ENCODE measurements at places on chromosomes 5 and 9.

- peak; percentile 86 for DNase-seq
Measured at GRCh38 chr9:85224729-85225128, 517.0 kb downstream of the AGTPBP1 start.

- DNase-seq: no peak
Measured at GRCh38 chr5:65047948-65048690, 279.4 kb downstream of the CWC27 start.

- no peak for DNase-seq
Measured at GRCh38 chr9:34862836-34863235, 95.2 kb upstream of the PHF24 start.

GRCh38 chr5:167001246-167001645 is 1290.2 kb upstream of the WWC1 start:
- DNase-seq: no peak

DNA sequence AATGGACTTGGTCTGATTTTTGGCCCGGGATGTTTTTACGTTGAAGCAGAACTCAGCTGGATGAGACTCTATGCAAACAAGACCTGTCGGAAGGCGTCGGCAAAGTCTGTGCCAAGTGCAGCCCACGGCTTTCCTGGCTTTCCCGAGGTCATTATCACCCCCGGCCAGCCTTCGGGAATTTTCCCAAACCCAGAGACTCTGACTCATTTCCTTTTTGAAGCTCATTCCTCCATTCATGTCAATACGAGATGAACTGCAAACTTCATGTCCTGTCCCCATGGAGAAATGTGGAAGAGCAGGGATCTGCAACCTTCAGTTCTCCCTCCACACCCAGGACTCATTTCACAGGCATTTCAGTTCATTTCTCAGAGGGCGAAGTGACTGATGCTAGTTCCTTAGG is 95.3 kb downstream of the IRX2 start:
- peak; percentile 80 for DNase-seq

DNA sequence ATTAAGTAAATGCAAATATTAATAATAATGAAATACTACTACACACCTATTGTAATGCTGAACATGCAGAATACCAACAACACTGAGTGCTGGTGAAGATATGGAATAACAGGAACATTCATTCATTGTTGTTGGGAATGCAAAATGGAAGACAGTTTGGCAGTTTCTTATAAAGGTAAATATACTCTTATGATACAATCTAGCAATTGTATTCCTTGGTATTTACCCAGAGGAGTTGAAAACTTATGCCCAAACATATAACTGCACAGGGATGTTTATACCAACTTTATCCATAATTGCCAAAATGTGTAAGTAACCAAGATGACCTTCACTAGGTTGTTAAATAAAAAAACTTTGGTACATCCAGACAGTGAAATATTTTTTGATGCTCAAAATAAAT is 636.8 kb downstream of the PRR16 start:
- no peak for DNase-seq

DNA sequence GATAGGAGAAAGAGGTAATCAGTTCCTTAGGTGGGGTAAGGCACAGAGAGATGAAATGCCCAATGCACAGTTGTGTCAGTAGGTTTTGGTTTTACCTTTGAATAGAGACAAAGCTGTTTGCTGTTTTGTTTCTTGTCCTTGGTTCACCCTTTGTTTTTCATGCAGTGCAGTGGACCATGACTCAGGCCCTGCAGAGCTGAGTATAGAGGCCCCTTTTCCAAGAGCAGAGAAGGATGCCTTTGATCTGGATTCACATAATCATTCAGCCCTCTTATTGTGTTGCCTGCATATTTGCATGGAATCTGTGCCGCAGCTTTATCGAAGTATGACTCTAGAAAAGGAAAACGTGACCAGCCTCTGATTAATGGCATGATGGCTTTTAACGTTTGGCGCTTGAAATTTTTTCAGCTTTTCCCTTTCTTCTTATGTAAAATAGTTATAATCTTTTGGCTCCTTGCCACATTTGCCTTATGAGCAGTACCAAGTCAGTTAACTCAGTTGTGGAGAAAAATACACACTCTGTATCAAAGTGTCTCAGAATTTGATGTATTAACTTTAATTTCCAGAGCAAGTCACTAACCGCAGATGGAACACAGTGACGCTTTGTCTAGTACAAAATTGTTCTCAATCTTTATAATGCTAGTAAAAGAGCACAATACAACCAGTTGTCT is 197.6 kb downstream of the KDM4C start:
- peak; percentile 81 for DNase-seq

- no peak for DNase-seq
Measured at GRCh38 chr9:134640506-134641172, 964 bp upstream of the COL5A1 start.

DNA sequence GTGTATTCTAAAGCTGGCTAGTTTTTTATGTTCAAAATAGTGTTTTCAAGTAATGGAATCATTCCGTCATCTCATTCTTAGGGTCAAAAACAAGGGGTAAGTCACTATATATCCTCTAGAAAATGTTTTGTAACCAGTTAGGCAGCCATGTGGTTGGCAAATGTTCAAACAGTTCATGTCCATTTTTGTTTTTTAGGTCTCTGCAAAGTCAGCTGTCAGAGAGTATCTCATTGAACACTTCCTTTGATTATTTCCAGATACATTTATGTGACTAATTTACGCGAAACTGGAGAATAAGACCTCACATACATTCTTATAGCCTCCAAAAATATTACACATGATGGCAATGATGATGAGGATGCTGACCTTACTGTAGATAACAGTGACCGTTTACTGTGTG is 50.4 kb downstream of the TRIO start:
- DNase-seq: no peak

- DNase-seq: no peak
Measured at GRCh38 chr5:73471654-73472053, 23.1 kb upstream of the FOXD1 start.

- peak; percentile 31 for DNase-seq
Measured at GRCh38 chr5:58156361-58156760, 303.5 kb downstream of the PLK2 start.

- no peak for DNase-seq
Measured at GRCh38 chr5:11075035-11075805, 314.2 kb upstream of the DAP start.

GRCh38 chr9:76828447-76828846 is 64.2 kb downstream of the PCA3 start:
- no peak for DNase-seq

DNA sequence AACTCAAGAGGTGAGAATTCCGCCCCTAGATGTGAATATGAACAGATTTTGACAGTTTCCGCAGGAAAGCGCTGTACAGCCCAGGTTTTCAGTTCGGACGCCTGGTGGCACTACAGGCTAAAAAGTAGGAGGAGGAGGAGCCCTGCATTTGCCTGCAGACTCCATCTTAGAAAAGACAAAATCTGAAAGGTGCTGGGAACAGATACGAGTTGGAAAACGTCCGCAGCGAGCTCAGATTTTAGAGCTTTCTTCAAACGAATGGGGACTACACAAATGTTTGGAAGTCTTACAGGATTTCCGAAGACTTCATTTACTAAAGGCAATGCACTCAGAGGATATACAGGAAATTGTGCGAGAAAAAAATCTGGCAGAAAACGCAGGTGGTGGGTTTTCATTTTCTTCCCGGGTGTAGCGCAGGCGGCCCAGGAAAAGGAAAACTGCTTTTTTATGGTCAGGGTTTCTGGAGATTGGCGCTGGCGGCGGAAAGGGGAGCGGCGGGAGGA is 9.9 kb upstream of the PCDHB2 start:
- DNase-seq: no peak

DNA sequence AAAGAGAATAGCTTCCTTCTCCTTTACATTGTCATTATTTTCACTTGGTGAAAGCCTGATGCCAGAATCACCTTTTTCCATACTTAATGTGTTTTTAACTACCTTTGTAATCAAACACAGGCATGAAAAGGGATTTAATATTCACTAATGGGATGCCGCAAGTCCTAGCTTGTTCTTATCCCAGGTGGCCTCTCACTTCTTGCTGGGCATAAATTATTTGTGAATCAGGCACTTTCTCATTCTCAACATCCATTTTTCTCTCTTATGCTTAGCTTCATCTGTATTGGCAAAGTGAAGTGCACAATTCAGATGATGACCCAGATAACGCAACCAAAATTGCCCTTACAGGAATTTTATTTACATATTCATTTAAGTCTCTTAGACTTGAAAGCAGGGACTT is 10.9 kb downstream of the ACTL7B start:
- DNase-seq: no peak

- DNase-seq: no peak
Measured at GRCh38 chr9:136202454-136203407, 2.2 kb downstream of the LHX3 start.

GRCh38 chr9:91604451-91605179 is 181.0 kb upstream of the NFIL3 start:
- DNase-seq: no peak

- no peak for DNase-seq
Measured at GRCh38 chr9:4424891-4425290, 65.4 kb upstream of the SLC1A1 start.

DNA sequence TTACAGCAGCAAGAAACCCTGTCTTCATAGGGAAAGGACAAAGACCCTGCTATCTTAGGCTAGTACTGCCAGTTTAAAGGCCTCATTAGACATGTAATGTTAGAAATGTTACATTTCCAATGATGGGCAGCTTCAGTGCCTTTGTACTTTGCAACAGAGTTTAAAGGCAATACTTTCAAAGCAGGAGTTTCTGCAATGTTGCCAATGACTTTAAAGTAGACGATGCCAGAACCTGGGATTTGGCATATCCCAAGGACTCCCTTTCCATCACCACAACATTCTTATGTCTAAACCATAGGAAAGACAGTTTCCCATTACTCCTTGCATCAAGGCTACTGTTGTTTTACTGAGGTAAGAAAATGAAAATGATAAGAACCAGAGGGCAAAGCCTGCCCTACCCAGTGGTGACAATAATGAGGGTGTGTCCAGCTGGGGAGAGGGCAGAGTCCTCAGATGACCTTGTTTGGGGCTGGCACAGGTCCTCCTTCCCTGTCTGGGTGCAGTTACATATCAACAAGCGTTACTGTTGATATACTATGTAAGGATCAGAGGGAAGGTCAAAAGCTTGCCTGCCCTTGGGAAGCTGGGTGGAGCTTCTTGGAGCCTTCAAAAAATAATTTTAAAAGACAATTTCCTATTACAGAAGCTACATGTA is 27.5 kb upstream of the MLANA start:
- DNase-seq: no peak

DNA sequence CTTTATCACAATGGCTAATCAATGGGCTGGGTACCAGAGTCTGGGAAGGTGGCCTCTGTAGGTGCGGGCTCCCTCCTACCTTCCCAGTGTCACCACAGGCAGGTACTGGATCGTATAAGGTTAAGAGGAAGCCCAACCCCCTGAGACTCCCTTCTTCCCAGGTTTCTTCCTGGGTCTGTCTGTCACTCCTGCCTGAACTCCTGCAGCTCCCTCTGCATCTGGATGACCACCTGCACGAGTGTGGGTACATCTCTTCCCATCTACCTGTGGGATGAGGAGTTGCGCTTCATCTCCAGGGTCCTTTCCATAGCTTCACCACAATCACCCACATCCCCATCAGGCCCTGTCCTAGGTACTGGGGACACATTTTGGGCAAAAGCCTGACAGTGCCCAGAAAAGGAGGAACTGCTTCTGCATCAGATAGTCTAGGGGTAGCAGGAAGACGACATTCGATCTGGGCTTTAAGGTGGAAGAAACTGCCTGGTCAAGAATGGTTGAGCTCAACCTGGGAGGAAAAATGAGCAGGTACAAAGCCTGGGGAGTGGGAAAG is 112.2 kb upstream of the ALDH1B1 start:
- no peak for DNase-seq

DNA sequence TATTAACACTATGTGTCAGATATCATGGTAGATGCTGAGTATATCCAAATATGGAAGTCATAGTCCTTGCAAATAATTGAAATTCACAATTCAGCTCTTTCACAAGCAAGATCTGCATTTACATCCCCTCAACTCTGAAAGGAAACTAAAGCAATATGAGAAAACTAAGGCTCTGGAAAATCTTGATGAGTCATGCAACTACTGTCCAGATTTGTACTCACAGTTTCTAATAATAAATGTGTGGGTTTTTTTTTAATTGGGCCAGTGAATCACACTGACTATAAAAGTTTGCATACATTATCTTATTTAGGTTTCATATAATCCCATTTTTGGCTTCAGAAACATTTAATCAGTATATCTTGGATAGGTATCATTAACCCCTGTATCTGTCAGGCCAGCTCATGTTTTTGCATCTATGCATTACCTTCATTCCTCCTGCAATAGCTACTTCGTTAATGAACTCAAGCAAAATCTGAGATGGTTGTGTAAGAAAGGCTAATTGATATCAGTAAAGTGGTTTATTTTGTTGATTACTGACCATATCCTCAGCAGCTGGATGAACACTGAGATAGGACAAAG is 58.7 kb upstream of the PRR16 start:
- DNase-seq: peak; percentile 75

DNA sequence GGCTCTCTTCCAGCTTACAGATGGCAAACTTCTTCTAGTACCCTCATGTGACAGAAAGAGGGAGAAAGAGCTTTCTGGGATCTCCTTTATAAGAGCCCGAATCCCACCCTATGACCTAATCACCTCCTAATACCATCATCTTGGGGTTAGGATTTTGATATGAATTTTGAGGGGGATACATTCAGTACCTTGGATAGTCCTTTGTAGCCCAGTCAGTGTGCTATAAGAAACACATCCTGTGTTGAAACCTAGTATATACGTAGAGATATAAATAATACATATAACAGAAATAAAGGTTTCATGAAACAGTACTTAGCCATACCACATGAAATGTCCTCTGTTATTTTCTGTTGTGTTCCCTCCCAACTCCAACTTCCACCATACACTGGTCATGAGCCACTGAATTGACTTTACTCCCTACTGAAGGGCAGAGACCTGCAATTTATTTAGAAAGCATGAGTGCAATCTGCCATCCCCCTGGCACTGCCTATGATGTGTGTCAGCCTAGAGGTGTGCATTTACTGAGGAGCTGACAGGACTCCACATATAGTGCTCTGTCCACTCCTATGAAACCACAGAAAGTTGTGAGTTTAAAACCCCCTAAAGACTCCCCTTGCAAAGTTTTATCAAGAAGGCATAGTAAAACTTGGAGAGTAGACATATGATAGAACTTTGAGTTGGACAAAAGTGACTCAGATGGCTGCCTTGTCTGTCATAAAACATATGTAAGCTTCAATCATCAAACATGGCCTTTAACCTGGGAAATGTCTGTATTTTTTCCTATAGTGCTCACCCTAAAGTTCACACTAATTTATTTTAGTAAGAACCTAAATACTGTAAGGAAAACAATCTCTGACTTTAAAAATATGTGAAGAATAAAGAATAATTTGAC is 12.8 kb downstream of the PIP5K1B start:
- no peak for DNase-seq

Data from astrocyte of the cerebellum (primary cell).